ENCODE measurements at places on chromosomes 12 and 14. TPM values are rescaled to one million over a fixed set of nuclear protein-coding genes. Genes with fewer than 3 reads are reported as not detected.
A peak's percentile ranks its signal among the peaks of the same experiment; 100 is the strongest.

DNA sequence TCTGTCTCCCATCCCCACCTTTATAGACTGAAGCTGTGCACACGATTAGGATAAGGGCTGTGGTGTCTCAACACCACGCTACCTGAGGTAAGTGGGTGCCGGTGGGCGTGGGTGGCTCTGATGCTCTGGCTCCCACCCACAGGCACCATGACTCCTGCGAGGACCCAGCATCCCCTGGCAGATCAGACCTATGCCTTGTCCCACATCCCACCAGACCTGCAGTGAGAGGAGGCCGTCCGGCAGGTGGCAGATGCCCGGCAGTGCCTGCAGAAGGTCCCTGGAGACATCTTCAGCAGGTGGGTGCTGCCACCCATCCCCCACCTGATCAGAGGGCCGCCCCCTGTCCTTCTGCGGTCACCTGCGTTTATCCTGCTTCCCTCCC lies 104.4 kb upstream of the PRB2 start:
- H3K4me1 ChIP-seq, result peaks cover 3% of the 10 kb centered on the region
- H3K4me3 ChIP-seq, result no peak overlapping the region

DNA sequence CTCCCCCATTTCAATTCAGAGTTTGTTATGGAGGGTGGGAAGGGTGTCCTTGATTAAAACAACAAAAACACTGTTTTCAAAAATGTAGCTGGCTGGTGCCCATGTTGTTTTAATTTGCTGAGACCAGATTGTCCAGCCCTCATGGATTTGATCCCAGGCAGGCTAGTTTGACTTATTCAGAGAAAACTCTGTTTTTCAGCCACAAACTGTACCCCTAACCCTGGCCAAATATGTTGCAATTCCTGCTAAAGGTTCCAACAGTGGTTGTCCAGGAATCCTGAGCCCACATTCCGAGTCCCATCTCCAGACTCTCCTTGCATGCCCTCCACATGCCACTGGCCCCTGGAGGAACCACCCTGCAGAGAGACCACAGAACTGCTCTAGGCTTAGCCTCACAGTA lies 36.0 kb downstream of the MAP1LC3B2 start:
- H3K4me1 ChIP-seq, result peaks cover 35% of the 10 kb centered on the region
- no peak overlapping the region for H3K27ac ChIP-seq
- no peaks in the 10 kb centered on the region for H3K36me3 ChIP-seq
- H3K27me3 ChIP-seq, result no peaks in the 10 kb centered on the region
- no peak overlapping the region for H3K4me3 ChIP-seq
- no peak for DNase-seq

GRCh38 chr14:20180486-20180885 lies 10.2 kb upstream of the OR11G2 start:
- H3K4me1 ChIP-seq, result no peaks in the 10 kb centered on the region
- peaks cover 6% of the 10 kb centered on the region for H3K27me3 ChIP-seq
- H3K36me3 ChIP-seq, result no peaks in the 10 kb centered on the region
- no peak overlapping the region for H3K4me3 ChIP-seq
- no peak overlapping the region for H3K27ac ChIP-seq

DNA sequence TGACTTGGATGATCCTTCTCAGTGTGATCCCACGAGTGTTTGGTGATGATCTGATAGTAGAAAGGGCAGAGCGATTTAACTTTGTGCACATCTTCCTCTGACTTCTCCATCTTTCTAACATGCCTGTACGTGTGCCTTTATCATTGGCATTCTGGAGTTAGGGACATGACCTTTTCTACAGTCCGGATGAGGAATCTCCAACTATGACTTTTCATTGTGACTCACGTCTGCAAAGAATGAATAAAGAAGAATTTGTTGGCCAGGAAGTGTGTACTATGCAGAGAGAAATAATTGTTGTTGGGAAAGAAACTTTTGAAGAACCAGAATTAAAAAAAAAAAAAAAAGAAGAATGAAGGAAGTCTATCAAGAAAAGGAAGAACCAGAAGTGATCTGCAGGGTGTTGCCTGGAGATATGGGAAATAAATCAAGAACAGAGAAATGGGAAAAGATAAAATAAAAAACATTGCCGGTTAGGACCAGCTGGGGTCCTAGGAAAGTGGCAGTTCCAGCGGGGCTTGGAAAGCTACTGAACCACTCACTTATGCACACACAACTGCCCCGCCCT lies 25.3 kb downstream of the PPFIBP1 start:
- no peak overlapping the region for H3K27ac ChIP-seq
- peaks cover 4% of the 10 kb centered on the region for H3K36me3 ChIP-seq
- H3K4me3 ChIP-seq, result no peak overlapping the region
- H3K27me3 ChIP-seq, result peaks cover 2% of the 10 kb centered on the region
- peaks cover 17% of the 10 kb centered on the region for H3K4me1 ChIP-seq

GRCh38 chr14:35378425-35379233 lies 25.9 kb downstream of the NFKBIA start:
- no peak overlapping the region for H3K27ac ChIP-seq
- no peak for DNase-seq
- H3K4me3 ChIP-seq, result no peak overlapping the region
- no peaks in the 10 kb centered on the region for H3K36me3 ChIP-seq
- H3K4me1 ChIP-seq, result peaks cover 5% of the 10 kb centered on the region

- no peak overlapping the region for H3K27ac ChIP-seq
- no peaks in the 10 kb centered on the region for H3K4me1 ChIP-seq
- peaks cover 24% of the 10 kb centered on the region for H3K27me3 ChIP-seq
- peaks cover 8% of the 10 kb centered on the region for H3K36me3 ChIP-seq
- no peak for DNase-seq
- H3K4me3 ChIP-seq, result no peak overlapping the region
Measured at GRCh38 chr14:100601914-100602313, 14.7 kb upstream of the BEGAIN start.

DNA sequence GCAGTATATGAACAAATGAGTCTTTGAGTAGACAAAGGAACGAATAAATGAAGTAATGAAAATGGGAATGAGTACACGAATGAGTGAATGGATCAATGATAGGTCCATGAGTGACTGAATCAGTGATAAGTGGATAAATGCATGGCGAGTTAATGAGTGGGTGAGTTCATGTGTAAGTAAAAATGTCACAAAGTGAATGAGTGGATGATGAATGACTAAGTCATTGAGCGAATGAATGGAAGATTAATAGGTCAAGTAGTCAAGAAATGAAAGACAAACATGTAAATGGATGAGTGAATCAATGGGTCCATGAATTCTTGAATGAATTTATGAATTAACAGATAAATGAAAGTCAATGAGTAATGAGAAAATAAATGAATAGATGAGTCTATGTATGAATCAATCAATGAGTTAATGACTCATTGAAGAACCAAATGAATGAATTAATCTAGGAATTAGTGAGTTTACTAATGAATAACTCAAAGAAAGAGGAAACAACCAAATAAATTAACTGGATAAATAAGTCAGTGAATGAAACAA lies 97.3 kb upstream of the RTL1 start:
- H3K4me3 ChIP-seq, result no peak overlapping the region
- H3K27ac ChIP-seq, result no peak overlapping the region
- H3K27me3 ChIP-seq, result peaks cover 22% of the 10 kb centered on the region
- no peak for DNase-seq

DNA sequence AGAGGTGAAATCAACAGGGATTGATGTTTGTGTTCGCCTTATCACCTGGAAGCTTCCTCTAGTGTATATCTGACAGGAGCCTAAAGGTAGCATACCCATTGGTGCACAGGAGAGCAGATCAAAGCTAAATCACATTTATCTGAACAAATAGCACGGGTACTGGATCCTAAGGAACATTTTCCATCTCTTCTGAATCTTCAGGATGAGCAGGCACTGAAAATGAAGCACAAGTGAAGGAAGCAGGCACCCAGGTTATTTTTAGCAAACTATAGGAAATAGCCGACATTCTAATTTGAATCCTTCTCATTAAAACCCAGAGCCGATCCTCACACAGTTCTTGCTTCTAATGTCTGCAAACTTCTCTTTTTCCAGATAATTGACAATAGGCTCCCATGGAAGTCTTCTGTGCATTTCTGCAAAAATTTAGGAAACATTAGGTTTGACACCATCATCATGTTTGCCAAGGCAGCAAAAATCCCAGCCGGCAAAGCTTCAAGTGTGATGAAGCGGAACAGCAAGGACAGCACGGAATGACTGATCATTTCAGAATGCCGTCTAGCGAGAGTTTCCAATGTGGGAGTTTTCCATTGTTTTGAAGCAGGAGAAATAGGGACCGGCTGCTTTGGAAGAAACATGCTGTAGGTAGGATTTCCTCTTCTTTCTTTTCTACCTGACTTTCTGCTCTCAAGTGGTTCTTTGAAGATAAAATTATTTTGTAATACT lies 24.3 kb upstream of the RGS6 start:
- DNase-seq, result no peak
- H3K27ac ChIP-seq, result no peak overlapping the region
- peaks cover 44% of the 10 kb centered on the region for H3K27me3 ChIP-seq

DNA sequence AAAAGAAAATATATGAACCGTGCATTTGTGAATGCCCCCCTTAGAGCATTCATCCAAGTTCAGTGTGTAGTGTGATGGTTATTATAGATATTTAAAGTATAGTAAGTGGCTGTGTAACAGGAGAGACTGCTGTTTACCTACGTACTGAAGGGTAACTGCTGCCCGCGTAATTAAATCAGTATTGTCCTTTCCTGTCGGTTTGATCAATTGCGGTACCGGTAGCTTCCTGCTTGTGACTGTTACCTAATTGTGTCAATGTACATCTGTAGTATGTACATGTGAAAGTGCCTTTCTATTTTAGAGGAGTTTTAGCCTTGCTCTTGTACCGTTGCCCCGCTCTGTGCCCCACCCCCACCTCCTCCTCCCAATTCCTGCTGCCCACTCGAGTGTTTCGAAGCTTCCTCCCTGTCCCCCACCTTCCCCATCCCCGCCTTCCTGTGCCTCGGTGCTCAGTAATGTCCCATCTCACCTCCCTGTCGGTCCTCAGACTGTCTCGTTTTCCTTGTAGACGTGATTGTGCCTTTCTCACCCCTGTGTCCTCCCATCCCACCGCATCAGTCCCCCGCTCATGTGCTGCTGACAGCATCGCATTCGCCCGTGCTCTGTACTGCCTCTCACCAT lies 75.0 kb downstream of the KICS2 start:
- peaks cover 2% of the 10 kb centered on the region for H3K4me1 ChIP-seq
- H3K27ac ChIP-seq, result no peak overlapping the region
- DNase-seq, result no peak
- no peaks in the 10 kb centered on the region for H3K36me3 ChIP-seq
- H3K27me3 ChIP-seq, result no peaks in the 10 kb centered on the region

DNA sequence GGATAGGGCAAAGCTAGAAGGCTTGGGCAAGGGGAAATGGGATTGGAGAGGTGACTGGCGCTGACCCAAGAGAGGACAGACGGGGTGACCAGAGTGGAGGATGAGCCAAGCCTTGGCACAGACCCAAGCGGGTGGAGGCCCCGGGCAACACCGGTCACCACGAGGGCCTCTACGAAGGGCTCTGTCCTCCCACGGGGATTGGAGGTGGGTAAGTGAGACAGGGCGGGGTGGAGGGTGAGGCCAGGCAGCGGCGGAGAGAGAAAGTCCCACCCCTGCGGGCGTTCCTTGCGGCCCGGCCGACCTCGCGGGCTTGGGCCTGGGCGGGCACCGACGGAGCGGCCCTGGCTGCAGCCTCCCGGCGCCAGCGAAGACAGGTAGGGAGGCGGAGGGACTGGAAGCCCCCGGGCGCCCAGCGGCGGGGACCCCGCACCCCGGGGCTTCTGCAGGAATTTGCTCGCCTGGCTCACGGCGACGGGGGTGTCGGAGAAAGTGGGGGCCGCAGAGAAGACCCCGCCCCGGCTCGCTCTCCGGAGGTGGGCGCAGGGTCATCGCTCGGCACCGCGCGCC lies at the start of gene PAPLN:
Gene PAPLN (plus strand): TSS at position 288 of the 567 bp plus-strand sequence. CDS start 2,273 bp downstream, outside the sequence.
- peak within 1 kb of the TSS; percentile 18 for H3K4me3 ChIP-seq
- no peak for DNase-seq
- peaks cover 68% of the 10 kb centered on the region for H3K27me3 ChIP-seq
- no peaks in the 10 kb centered on the region for H3K36me3 ChIP-seq

DNA sequence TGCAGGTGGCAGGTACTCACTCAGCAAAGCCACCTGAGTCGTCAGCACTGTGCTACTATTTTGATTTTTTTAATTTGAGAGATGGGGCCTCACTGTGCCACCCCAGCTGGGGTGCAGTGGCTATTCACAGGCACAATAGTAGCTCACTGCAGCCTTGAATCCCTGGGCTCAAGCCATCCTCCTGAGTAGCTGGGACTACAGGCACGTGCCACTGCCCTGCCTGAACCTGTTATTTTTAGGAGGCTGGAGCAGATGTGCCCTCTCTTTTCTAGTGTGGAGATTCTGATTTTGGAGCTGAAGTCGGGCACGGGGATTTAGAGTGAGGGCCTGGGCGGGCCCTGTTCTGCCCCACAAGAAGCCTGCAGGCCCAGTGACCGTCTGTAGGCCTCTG lies 17.3 kb downstream of the SLC25A47 start:
- H3K4me1 ChIP-seq, result peaks cover 44% of the 10 kb centered on the region
- peaks cover 80% of the 10 kb centered on the region for H3K36me3 ChIP-seq
- peak overlapping the region; percentile 51 for H3K27ac ChIP-seq

- DNase-seq, result no peak
- no peaks in the 10 kb centered on the region for H3K27me3 ChIP-seq
- no peaks in the 10 kb centered on the region for H3K36me3 ChIP-seq
- no peak overlapping the region for H3K4me3 ChIP-seq
- H3K27ac ChIP-seq, result no peak overlapping the region
Measured at GRCh38 chr12:44285321-44285960, 449.6 kb downstream of the TMEM117 start.

- H3K27ac ChIP-seq, result no peak overlapping the region
- no peaks in the 10 kb centered on the region for H3K4me1 ChIP-seq
- DNase-seq, result no peak
- no peaks in the 10 kb centered on the region for H3K27me3 ChIP-seq
Measured at GRCh38 chr14:84856751-84857534, 673.0 kb upstream of the FLRT2 start.

DNA sequence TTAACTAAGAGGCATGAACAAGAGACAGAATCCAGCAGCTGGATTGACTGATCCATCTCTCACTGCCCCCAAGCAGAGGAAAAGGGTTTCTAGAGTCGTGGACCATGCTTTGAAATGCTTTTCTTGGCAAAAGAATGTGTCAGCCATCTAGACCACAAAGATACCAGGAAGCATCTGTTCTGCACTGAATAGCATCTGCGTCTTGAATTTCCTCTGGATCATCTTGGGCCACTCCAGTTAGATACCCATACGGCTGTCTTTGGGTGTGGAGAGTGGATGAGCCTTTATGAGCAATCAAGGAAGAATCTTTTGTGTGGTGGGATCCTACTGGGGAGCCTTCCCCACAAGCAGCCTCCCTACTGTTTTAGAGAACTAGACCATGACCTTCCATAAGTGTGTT lies 16.0 kb upstream of the RFX4 start:
- H3K27ac ChIP-seq, result no peak overlapping the region
- peaks cover 21% of the 10 kb centered on the region for H3K27me3 ChIP-seq
- DNase-seq, result no peak
- H3K4me3 ChIP-seq, result no peak overlapping the region
- no peaks in the 10 kb centered on the region for H3K36me3 ChIP-seq
- no peaks in the 10 kb centered on the region for H3K4me1 ChIP-seq

MMP19 gene
- total RNA-seq, result not detected

PCK2 gene
- total RNA-seq, result 115 TPM
